ENCODE measurements at places on chromosomes 16 and 17.

DNA sequence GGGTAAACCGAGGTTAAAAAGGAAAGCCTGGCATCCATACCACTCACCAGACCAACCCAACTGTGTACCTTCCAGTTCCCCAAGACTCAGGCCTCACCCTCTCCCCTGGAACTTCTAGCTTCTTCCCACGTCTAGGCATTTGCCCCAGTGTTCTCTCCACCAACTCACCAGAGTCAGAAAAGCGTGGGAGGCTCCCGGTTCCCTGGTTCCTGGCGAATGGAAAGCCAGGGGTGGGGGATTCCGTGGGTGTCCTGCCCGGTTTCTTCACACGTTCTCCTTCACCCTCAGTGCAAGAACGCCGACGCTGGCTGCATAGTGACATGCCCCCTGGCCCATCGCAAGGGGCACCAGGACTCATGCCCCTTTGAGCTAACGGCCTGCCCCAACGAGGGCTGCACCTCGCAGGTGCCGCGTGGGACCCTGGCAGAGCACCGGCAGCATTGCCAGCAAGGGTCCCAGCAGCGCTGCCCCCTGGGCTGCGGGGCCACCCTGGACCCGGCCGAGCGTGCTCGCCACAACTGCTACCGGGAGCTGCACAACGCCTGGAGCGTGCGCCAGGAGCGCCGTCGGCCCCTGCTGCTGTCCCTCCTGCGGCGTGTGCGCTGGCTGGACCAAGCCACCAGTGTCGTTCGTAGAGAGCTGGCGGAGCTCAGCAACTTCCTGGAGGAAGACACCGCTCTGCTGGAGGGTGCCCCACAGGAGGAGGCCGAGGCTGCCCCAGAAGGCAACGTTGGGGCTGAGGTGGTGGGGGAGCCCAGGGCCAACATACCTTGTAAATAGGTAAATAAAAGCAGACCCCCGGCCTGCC is 1.7 kb downstream of the RNF151 start:
- no peak for DNase-seq

DNA sequence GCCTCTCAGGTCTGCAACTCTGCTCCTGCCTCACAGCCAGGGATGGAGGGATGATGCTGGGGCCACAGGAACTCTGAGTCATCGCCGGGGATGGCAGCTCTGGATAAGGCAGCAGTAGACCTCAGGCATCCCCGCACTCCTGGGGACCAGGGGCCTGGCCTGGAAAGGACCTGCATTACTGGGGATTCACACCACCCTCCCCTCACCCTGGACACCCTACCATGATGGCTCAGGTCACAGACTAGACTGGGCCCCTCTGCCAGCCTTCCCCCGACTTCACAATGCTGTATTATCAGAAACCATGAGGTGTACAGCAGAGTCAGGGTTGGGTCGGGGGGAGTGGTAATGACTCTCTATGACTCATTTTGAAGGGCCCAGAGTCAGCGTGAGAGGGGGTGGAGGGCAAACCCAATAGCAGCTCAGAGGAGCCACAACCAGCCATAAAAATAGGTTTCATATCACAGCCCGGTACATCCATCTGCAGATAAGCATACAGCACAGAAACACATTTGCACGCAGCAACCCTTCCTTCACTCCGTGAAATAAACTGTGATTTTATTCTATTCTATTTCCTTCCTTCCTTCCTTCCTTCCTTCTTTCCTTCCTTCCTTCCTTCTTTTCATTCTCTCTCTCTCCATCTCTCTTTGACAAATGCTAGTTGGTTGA is 28.8 kb downstream of the DYNLRB2 start:
- DNase-seq = no peak

DNA sequence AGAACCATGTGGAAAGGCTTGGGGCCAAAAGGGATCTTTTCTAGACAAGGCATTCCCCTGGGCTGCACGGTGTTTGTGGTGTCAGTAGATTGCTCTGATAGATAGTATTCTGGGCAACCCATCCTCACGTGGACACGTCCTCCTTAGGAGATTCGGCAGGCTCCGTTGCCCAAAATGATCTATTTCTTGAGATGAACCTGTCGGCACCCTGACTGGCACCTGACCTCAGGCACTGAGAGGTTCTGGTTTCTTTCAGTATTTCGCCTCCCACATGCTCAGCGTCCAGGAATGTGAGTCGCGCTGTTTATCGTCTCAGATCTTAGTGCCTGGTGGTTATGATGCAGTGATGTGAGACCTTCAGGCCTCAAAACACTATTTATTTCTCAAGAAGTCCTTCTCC is 89.7 kb downstream of the MARCHF10 start:
- no peak for DNase-seq

DNA sequence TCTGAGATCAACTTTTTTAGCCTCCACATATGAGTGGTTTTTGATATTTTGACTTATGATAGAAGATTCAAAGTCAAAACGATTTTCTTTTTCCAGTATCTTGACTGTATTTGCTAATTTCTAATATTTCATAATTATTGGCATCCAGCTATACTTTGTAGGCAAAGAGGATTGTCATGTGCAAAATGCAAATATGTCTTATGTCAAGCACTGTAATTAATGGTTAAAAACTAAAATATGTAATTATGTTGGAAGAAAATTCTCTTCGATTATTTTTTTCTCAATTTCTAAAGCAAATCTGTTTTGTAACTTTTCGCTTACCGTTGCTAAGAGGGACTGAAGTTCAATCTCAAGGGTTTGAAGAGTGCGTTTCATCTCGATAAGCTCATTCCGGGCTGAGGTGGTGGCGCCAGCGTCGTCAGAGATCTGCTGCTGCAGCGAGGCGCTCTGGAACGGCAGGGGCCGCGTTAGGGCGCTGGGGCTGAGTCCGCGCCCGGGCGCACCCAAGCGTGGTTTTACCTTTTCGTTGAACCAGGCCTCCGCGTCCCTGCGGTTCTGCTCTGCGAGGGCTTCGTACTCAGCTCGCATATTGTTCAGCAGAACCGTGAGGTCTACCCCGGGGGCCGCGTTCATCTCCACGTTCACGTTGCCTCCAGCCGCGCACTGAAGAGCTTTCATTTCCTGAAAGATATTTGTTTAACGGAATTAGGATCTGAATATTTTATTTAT is 3.0 kb downstream of the KRT27 start:
- no peak for DNase-seq

DNA sequence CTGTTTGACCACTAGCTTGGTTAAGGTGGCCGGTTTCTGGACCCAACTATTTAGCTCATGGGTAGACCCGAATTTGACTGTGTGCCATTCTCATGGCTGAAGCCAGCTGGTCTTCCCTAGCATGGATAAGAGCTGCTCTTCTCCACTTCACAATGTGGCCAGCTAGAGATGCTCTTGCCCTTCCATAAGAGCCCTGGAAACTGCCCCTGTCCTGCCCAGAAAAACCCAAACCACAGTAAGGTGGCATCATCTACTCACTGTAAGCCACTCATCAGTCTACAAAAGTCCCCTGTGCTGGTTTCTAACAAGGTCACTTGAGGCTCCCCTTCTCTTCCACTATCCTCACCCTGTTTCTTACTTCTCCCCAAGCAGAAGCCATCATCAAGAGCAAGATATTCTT is 165.1 kb downstream of the HS3ST2 start:
- no peak for DNase-seq

- DNase-seq = no peak
These were observed 18.0 kb upstream of the SPATA32 start for GRCh38 chr17:45279898-45280297.

DNA sequence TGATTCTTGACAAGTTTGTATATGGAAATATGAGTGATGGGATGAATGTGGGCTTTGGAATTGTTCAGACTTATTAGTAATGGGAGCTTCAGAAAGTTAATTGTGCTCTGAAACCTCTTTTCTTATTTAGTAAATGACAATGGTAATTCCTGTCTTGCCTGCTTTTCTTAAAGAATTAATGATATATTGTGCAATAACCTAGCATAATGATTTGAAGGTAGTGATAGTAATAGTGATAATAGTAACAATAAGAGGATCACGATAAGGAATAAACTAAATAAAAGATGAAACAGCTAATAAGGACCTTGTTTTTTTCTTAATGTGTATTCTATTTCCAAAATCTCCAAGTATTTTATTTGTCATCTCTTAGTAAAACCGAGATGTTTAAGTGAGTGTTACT is 245.0 kb upstream of the CPHXL start:
- no peak for DNase-seq

- no peak for DNase-seq
These were observed 42.8 kb downstream of the METRNL start for GRCh38 chr17:83121921-83122820.

DNA sequence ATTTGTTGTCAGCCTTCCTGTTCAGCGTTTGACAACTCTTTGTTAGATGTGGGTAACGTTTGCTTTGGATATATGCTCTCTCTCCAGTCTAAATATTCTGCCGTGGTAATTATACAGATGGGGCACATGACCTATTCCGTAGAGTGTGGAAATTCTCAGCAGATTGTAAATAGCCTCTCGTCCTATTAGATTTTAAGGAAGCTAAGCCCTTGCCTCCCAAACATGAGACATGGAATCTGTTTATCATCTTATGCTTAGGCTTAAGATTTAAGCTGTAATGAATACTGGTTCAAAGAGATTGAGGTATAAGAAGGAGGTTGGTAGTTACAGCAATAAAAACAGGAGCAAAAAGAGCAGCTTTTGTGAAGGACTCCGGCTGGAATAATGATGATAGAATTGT is 87.4 kb downstream of the RBFOX1 start:
- no peak for DNase-seq

DNA sequence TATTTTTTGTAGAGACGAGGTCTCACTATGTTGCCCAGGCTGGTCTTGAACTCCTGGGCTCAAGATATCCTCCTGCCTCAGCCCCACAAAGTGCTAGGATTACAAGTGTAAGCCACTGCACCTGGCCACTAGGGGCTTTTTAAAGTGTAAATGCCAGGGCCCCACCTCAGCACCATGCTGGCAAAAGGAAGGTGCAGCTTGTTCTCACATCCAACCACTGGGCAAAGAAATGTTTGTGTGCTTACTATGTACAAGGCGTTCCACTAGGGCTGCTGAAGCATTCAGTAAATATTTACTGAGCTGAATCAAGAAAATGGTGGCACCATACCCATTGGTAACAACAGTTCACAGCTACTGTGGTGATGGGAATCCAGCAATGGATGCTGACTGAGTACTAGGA is 22.6 kb downstream of the COG1 start:
- no peak for DNase-seq

DNA sequence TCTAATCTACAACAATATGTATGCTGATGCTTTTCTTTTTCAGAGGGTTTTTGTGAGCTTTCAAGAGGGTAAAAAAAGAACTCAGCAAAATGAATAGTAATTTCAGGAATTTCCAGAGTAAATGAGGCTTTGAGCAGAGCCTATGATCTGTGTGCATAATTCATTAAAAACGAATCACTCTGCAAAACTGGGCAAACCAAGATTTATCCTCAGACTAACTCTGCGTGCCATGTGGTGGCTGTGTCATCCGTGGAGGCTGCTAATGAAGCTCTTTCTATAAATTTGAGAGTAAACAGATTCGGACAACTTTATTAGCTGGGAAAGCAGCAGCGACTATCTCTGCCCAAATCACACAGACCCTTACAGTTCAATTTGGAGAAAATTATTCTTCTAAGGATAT is 83.8 kb downstream of the FOXL1 start:
- DNase-seq = no peak

- DNase-seq = no peak
These were observed 969 bp upstream of the CETP start for GRCh38 chr16:56960681-56961281.

GRCh38 chr17:4375039-4375748 is 8.7 kb upstream of the UBE2G1 start:
- no peak for DNase-seq

GRCh38 chr16:72457243-72457940 is 285.4 kb upstream of the PMFBP1 start:
- no peak for DNase-seq

DNA sequence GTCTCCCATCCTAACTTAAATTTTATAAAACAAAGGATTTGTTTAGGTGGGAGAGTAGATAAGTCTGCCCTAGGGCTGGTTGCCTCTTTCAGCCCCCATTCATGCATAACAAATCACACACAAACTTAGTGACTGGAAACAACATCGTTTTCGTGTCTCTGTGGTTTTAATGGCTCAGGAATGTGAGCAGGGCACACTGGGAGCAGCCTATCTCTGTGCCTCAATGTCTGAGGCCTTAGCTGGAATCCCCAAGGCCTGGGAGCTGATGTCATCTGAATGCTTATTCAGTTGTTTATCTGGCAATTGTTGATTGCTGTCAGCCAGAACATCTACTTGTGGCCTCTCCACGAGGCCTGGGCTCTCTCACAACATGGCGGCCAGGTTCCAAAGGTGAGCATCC is 101.9 kb upstream of the HSBP1 start:
- DNase-seq = no peak

DNA sequence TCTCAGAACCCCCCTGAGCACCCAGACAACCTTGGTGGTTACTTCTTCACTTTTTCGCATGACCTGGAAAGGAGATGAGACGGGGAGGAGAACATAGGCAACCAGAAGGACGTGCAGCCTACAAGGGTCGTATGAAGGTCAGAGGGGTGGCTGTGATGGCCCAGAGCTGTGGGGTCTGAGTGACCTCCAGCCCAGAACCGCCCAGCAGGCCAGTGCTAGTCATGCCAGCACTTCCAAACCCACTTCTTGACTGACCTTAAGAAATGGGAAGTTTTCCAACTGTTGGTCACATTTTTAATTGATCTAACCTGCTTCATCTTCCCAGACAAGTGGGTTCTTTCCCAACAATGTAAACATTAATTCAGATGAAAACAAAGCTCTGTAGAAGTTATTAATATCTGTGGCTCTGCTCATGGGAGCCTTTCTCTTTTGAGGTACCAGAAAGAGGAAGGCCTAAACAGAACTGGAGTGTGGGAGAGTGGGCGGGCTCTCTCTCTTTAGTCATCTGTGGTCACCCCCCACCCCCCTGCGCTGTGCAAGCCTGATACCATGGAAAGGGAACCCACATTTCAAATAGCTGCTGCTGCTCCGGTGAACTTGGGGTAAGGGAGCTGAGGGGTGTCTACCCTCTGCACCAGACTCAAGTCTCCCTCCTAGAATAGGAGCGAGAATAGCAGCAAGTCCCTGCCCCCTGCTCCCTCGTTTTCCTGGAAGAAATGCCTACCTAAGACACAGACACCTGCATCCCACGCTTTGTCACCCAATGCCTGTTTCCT is 101.6 kb downstream of the RAB11FIP4 start:
- DNase-seq = no peak
